ENCODE measurements at places on chromosomes 11 and 22. TPM values are rescaled to one million over a fixed set of nuclear protein-coding genes. Genes with fewer than 3 reads are reported as not detected.

- no peak for DNase-seq
- H3K27me3 ChIP-seq: no peaks in the 10 kb centered on the region
- no peak overlapping the region for H3K27ac ChIP-seq
- no peak overlapping the region for H3K4me3 ChIP-seq
- H3K4me1 ChIP-seq: peaks cover 13% of the 10 kb centered on the region
Observed at GRCh38 chr11:33704240-33705002, 3.8 kb upstream of the C11orf91 start.

- peaks cover 38% of the 10 kb centered on the region for H3K4me1 ChIP-seq
- no peak overlapping the region for H3K4me3 ChIP-seq
- H3K27ac ChIP-seq: peak overlapping the region; percentile 35
- H3K36me3 ChIP-seq: peaks cover 52% of the 10 kb centered on the region
- no peaks in the 10 kb centered on the region for H3K27me3 ChIP-seq
Observed at GRCh38 chr11:119112314-119113020, 5.3 kb downstream of the C2CD2L start.

GRCh38 chr22:46894081-46894671 is 131.7 kb downstream of the TBC1D22A start:
- H3K4me1 ChIP-seq: peaks cover 3% of the 10 kb centered on the region
- no peak for DNase-seq

DNA sequence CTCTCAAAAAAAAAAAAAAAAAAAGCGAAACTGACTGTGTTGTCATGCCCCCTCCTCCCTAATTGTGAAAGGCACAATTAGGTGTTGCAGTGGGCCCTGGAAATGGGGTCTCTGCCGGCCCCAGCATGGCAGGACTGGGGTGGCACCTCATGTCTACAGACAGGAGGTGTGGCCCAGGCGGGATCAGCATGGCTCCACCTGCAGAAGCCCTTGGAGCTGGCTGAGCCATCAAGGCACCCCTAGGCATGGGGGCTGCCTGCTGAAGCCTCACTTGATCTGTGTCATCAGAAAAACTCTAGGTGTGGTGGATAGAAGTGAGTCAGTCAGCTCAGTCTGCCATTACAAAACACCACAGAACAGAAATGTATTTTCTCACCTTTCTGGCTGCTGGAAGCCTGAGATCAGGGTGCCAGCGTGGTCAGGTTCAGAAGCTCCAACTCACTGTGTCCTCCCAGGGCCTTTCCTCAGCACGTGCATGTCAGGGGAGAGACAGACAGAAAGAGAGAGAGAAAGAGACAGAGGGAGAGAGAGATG is 10.1 kb upstream of the B4GALNT4 start:
- peak; percentile 33 for DNase-seq
- H3K36me3 ChIP-seq: no peaks in the 10 kb centered on the region
- no peak overlapping the region for H3K27ac ChIP-seq
- no peak overlapping the region for H3K4me3 ChIP-seq
- H3K4me1 ChIP-seq: peaks cover 5% of the 10 kb centered on the region

DNA sequence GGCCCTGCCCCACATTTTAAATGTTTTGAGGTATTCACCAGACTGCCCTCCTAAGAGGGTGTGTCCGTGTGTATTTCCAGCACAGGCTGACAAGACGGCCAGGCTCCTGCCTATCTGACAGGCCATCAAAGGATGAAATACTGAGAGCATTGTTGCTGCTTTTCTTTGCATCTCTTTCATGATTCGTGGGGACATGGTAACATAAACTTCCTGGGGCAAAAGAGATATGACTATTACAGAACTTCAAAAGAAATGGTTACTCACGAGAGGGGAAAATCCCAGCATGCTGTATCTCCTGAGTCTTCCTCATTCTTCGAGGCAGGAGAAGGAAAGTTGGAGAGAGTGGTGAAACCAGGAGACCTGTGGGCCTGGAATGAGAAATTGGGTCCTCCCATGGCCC is 10.3 kb upstream of the BIK start:
- H3K36me3 ChIP-seq: no peaks in the 10 kb centered on the region
- no peaks in the 10 kb centered on the region for H3K27me3 ChIP-seq
- no peak overlapping the region for H3K4me3 ChIP-seq
- H3K27ac ChIP-seq: no peak overlapping the region
- peaks cover 7% of the 10 kb centered on the region for H3K4me1 ChIP-seq

GRCh38 chr11:64865286-64866172 is 12.9 kb downstream of the EHD1 start:
- H3K4me1 ChIP-seq: peaks cover 85% of the 10 kb centered on the region
- no peaks in the 10 kb centered on the region for H3K27me3 ChIP-seq
- H3K4me3 ChIP-seq: peak overlapping the region; percentile 75
- peaks cover 39% of the 10 kb centered on the region for H3K36me3 ChIP-seq

The RASSF10 gene
- not detected for total RNA-seq

DNA sequence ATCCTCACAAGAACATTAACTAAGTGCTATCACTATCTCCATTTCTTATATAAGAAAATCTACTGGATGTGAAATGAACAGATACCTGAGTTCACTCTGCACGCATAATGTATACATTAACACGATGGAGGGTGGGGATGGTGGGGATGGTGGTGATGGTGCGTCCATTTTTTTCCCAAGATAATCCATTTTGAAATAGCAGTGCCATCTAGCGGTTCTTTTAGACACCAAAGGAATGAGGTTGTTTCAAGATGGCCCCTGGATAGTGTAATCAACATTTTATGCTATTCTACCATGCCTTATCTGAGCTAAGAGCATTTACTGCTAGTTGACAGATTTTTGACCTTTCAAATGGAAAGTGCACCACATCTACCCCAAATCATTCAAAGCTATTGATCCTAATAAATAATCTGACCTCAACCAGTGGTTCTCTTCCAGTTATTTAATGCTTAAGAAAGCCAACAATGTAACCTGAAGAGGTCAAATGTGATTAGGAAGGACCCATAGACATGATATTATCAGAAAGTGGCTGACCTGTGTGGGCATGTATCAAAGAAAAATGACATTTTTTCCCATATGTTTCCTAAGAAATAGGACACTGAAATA is 714.7 kb upstream of the TENM4 start:
- no peaks in the 10 kb centered on the region for H3K36me3 ChIP-seq
- no peaks in the 10 kb centered on the region for H3K4me1 ChIP-seq
- no peak for DNase-seq
- no peak overlapping the region for H3K27ac ChIP-seq
- no peak overlapping the region for H3K4me3 ChIP-seq
- H3K27me3 ChIP-seq: no peaks in the 10 kb centered on the region

DNA sequence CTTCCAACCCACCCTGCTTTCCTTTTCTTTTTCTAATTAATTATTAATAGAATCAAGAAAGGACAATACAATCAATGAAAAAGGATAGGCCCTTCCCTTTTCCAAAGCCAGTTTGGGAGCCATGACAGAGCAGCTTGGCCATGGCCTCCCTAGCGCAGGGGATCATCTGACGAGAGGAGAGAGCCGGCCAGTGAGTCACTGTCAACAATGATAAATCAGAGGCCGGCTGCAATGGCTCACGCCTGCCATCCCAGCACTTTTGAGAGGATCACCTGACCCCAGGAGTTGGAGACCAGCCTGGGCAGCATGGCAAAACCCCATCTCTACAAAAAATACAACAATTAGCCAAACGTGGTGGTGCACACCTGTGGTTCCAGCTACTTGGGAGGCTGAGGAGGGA is 27.5 kb upstream of the KRTAP5-7 start:
- peaks cover 63% of the 10 kb centered on the region for H3K36me3 ChIP-seq
- H3K4me3 ChIP-seq: no peak overlapping the region
- H3K27ac ChIP-seq: no peak overlapping the region

DNA sequence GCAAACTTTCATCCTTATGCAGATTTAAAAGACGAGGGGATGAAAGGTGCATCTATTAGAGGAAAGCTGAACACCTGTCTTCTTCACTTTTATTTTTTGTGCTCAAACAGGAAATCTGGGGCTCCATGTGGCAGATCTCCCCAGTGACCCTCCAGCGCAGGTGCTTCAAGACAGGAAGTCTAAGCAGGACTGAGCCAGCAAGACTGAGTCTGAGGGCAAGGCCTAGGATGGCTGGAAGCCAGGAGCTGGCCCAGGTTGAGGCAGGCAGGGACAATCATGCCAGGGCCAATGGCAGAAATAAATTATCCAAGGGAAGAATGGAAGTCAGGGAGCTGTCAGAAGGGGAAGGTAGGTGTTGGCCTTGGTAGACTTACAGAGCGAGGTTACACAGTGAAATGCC is 101.1 kb upstream of the SPON1 start:
- H3K4me3 ChIP-seq: no peak overlapping the region
- DNase-seq: no peak
- peaks cover 2% of the 10 kb centered on the region for H3K36me3 ChIP-seq
- peak overlapping the region; percentile 59 for H3K27ac ChIP-seq
- H3K27me3 ChIP-seq: no peaks in the 10 kb centered on the region
- peaks cover 29% of the 10 kb centered on the region for H3K4me1 ChIP-seq

DNA sequence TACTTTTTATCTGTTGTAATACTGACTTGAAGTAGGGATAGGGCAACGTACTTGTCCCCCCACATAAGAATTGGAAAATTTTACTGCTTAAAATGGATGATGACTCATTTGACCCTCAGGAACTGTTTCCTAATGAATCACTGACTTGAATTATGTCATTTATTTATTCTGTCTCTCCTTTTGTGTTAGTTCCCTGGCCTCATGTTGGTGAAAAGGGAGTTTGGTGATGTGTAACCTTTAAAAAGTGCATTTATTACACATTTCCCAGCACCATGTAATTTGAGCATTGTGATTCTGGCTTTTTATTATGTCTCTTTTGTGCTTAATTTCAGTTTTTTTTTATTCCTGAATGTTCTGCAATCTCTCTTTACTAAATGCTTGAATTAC is 20.3 kb upstream of the PGM2L1 start:
- no peak for DNase-seq
- no peaks in the 10 kb centered on the region for H3K36me3 ChIP-seq
- H3K4me1 ChIP-seq: peaks cover 23% of the 10 kb centered on the region
- H3K4me3 ChIP-seq: peak overlapping the region; percentile 29
- peak overlapping the region; percentile 90 for H3K27ac ChIP-seq

- peaks cover 7% of the 10 kb centered on the region for H3K27me3 ChIP-seq
- H3K4me3 ChIP-seq: no peak overlapping the region
- no peak for DNase-seq
- H3K36me3 ChIP-seq: peaks cover 20% of the 10 kb centered on the region
Observed at GRCh38 chr22:50536226-50536625, 6.4 kb upstream of the TYMP start.

GRCh38 chr11:47350315-47350714 is 2.2 kb downstream of the MYBPC3 start:
- H3K4me3 ChIP-seq: no peak overlapping the region
- H3K27me3 ChIP-seq: no peaks in the 10 kb centered on the region
- no peak for DNase-seq
- no peaks in the 10 kb centered on the region for H3K36me3 ChIP-seq

GRCh38 chr22:32649515-32650200 is 151.8 kb upstream of the TIMP3 start:
- H3K4me1 ChIP-seq: peaks cover 19% of the 10 kb centered on the region
- H3K4me3 ChIP-seq: no peak overlapping the region

GRCh38 chr11:36631774-36632173 is 33.7 kb upstream of the RAG2 start:
- H3K4me1 ChIP-seq: peaks cover 3% of the 10 kb centered on the region
- H3K4me3 ChIP-seq: no peak overlapping the region
- no peak overlapping the region for H3K27ac ChIP-seq
- H3K27me3 ChIP-seq: peaks cover 5% of the 10 kb centered on the region

DNA sequence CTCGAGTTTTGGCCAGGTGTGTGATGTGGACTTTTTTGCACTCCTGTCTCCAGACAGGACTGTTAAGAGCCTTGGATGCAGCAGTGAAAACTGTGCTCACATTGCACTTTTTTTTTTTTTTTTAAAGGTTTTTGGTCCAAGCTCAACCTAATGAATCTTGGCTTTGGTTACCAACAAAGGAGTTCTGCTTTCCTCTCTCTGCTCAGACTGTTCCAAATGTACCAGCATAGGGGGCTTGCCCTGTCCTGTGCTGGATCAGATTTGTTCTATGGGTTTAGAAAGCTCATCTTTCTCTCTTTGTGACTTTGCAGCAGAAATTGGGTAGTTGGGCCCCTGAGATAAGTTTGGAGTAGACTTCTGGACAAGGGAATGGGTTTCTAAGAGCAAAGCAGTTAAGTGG is 45.3 kb downstream of the POLD3 start:
- no peaks in the 10 kb centered on the region for H3K27me3 ChIP-seq
- H3K36me3 ChIP-seq: peaks cover 58% of the 10 kb centered on the region
- H3K27ac ChIP-seq: no peak overlapping the region
- peaks cover 12% of the 10 kb centered on the region for H3K4me1 ChIP-seq
- DNase-seq: no peak

DNA sequence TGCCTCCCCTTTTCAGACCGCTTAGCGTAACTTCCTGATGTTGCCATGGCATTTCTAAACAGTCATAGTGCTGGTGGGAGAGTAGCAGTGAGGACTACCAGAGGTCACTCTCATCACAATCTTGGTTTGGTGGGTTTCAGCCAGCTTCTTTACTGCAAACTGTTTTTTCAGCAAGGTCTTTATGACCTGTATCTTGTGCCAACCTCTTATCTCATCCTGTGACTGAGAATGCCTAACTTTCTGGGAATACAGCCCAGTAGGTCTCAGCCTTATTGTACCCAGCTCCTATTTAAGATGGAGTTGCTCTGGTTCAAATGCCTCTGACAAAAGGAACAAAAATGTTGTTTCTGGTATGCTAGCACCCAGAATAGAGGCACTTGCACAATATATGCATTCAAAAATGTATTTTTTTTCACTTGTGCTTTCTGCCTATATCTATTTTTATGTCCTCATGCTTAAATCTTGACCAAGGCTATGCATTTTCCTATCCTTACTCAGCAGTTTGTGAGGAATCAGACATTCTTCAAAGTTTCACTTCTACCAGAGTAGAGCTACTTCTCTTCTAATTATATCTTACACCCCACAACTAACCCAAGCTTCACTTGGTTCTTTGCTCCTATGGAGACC is 16.1 kb upstream of the OR51M1 start:
- peaks cover 13% of the 10 kb centered on the region for H3K27me3 ChIP-seq
- H3K4me1 ChIP-seq: no peaks in the 10 kb centered on the region
- DNase-seq: no peak
- H3K4me3 ChIP-seq: no peak overlapping the region
- H3K36me3 ChIP-seq: no peaks in the 10 kb centered on the region

The ANO9 gene
- 22.2 TPM for total RNA-seq

- no peak overlapping the region for H3K4me3 ChIP-seq
- H3K36me3 ChIP-seq: no peaks in the 10 kb centered on the region
- no peak overlapping the region for H3K27ac ChIP-seq
- peaks cover 17% of the 10 kb centered on the region for H3K27me3 ChIP-seq
- DNase-seq: no peak
Observed at GRCh38 chr22:49302530-49302929, 525.1 kb downstream of the BRD1 start.

- peaks cover 77% of the 10 kb centered on the region for H3K4me1 ChIP-seq
- H3K27me3 ChIP-seq: no peaks in the 10 kb centered on the region
- H3K36me3 ChIP-seq: peaks cover 34% of the 10 kb centered on the region
- no peak for DNase-seq
- peak overlapping the region; percentile 87 for H3K27ac ChIP-seq
Observed at GRCh38 chr11:82960779-82961143, 59.2 kb downstream of the DDIAS start.

GRCh38 chr11:92322225-92322624 is 97.6 kb downstream of the FAT3 start:
- H3K27me3 ChIP-seq: no peaks in the 10 kb centered on the region
- H3K36me3 ChIP-seq: no peaks in the 10 kb centered on the region
- DNase-seq: no peak
- H3K4me1 ChIP-seq: no peaks in the 10 kb centered on the region
- no peak overlapping the region for H3K4me3 ChIP-seq

- no peak overlapping the region for H3K4me3 ChIP-seq
- H3K4me1 ChIP-seq: no peaks in the 10 kb centered on the region
- no peaks in the 10 kb centered on the region for H3K36me3 ChIP-seq
Observed at GRCh38 chr11:115869780-115870431, 365.7 kb upstream of the CADM1 start.

GRCh38 chr11:133480722-133481121 is 51.6 kb downstream of the OPCML start:
- H3K4me1 ChIP-seq: no peaks in the 10 kb centered on the region
- no peaks in the 10 kb centered on the region for H3K27me3 ChIP-seq
- no peak for DNase-seq
- no peak overlapping the region for H3K4me3 ChIP-seq
- H3K27ac ChIP-seq: no peak overlapping the region
- no peaks in the 10 kb centered on the region for H3K36me3 ChIP-seq

All from activated naive CD8-positive, alpha-beta T cell treated with anti-CD3 and anti-CD28 coated beads for 36 hours (primary cell).